Mesendoderm (in vitro differentiated cells): ENCODE measurements at places on chromosomes 4 and X.
A peak's percentile ranks its signal among the peaks of the same experiment; 100 is the strongest.

DNA sequence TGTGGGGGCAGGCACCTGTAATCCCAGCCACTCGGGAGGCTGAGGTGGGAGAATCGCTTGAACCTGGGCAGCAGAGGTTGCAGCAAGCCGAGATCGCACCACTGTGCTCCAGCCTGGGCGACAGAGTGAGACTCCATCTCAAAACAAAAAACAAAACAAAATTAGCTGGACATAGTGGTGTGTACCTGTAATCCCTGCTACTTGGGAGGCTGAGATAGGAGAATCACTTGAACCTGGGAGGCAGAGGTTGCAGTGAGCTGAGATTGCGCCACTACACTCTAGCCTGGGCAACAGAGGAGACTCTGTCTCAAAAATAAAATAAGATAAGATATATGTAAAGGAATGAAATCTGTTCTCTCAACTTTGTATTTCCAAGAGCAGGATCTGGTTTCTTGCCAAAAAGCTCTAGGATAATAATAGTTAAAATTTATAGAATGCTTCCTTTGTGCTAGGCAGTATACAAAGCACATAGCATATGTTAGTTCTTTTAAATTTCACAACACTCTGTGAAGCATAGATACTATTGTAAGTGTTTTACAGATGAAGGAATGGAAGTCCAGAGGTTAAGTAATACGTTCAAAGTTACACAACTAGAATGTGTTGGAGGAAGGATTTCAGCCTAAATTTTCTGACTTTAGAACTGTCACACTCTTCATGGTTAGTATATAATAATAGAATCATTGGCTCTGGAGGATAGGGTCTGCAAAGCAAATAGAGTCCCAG is 10.3 kb downstream of the MRPL1 start:
- no peak for DNase-seq

GRCh38 chrX:54865208-54865607 is 55.4 kb upstream of the TRO start:
- no peak for DNase-seq

GRCh38 chr4:94544811-94545210 is 93.1 kb downstream of the PDLIM5 start:
- DNase-seq = no peak

GRCh38 chrX:13487731-13488505 is 81.5 kb upstream of the EGFL6 start:
- peak; percentile 82 for DNase-seq

DNA sequence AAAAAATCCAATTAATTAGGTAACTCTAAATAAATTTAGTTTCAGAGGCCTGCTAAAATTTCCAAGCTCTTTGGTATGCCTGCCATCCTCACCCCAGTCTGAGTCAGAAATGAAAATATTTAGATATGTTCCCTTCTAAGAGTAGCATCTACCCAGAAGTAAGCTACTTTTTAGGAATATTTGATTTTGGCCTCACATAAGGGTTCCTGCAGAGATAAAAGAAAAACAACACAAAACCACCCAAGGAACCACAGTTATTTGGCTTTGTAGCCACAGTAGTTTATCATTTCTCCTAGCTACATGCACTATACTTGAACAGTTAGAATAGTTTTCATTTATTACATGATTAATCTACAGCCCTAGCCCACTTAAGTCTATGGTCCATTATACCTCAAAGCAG is 192.6 kb upstream of the FAM241A start:
- DNase-seq = no peak

DNA sequence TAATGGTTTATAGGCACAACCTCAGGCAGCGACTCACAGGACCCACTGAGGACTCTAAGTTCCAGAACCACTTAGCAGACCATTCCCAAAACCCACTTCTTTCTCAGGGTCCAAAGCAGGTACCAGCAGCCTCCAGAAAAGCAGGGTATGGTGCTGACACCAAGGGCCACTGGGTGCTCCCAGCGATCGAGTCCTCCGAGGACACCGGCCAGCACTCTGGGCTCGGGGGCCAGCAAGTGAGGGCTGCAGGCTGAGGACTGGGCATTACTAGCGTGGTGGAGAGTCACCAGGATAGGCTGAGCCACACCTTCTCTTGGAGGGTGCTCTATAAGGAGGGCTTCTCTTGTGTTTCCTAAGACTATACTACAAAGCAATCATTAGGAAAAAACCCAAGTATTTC is 19.3 kb downstream of the LETM1 start:
- DNase-seq = no peak

DNA sequence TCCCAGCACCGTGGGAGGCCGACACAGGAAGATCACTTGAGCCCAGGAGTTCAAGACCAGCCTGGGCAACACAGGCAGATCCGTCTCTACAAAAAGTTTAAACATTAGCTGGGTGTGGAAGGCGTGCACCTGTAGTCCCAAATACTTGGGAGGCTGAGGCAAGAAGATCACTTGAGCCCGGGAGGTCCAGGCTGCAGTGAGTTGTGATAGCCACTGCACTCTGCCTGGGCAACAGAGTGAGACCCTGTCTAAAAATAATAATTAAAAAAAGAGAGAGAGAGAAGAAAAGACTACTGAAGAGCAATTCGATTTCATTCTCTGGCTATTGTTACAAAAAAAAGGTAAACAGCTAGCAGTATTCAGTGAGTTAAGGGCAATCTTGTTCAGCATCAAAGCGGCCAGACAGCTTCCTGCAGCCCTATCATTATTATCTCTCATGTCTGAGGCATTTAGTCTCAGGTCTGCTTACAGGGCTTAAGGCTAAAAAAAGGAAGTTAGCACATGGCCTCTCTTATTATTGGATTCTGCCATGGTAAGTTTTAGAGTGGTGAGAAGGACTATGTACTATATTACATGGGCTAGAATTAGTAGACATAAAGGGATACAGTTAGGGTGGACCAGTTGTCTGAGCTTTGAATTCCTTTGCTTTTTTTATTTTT is 37.9 kb downstream of the ARHGEF6 start:
- peak; percentile 61 for DNase-seq

- DNase-seq = peak; percentile 83
Measured at GRCh38 chrX:2242326-2242725, 258.4 kb downstream of the DHRSX start.

- DNase-seq = peak; percentile 18
Measured at GRCh38 chr4:3368841-3369760, 72.7 kb upstream of the HGFAC start.

- DNase-seq = peak; percentile 24
Measured at GRCh38 chr4:180840142-180840541, 1403.1 kb upstream of the TENM3 start.

DNA sequence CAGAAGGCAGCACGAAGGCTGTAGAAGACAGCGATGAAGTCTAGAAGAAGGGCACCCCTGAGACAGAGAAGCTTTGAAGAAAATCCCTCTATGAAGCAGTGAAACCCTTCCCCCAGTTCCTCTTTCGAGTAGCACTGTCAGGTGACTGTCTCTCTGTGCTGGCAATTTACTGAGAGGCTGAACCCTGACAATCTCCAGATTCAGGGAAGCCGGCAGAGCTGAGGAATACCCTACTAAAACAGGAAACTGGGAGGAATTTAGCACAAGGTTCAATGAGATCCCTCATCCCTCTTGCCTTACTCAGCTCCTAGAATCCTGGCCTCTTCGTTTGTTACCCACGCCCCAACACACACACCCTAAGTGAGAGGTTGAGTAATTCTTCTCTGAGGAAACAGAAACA is 239.7 kb upstream of the NOCT start:
- peak; percentile 18 for DNase-seq

DNA sequence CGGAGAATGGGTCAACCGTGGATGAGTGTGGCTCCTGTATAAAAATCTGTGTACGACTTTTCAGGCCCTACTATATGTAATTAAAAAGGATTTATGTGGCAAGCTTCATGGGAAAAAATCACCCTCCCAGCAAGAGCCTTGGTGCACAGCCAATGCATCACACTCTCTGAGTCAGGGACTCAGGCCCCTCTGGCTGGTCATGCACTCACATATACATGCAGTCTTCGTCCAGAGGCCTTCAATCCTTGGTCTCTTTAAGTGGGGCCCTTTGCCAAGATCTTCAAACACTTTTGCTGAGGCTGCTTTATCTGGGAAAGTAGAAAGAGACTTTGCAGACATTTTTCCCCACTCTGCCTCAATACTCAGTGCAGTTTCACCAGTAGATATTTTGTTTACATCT is 311.4 kb upstream of the FSTL5 start:
- no peak for DNase-seq

DNA sequence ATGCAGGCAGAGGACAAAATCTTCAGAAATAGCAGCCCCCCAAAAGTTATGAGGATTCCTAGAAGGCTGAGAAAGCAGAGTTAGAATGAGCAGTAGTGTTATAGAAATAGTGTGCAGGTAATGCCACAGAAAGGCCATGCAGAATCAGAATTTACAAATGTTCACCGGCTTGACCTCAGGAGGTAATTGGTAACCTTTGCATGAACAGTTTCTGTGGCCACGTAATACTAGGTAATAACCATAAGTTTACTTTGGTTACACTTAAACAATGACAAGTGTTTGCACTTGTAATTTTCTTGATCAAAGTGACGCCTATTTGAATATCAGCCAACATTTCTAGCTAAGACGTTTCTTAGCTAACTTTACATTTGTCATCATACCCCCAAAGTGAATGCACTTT is 393.6 kb downstream of the GPAT3 start:
- DNase-seq = no peak

- DNase-seq = no peak
Measured at GRCh38 chrX:42247241-42247640, 323.9 kb upstream of the CASK start.

DNA sequence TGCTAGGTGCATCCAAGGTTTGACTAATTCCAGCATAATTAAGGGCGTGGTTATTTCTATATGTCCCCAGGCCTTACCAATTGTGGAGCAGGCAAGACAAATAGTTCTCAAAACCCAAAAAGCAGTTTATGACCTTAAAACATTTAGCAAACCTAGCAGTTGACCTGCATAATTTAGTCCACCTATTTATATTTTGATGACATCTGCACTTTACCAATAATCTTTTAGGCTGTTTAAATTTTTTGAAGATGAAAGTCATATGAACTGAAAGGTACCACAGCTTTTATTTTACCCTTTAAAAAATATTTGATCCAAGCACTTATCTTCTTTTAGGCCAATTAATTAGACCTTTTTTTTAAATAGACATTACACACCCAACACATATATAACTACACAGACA is 9.8 kb upstream of the ASIC5 start:
- no peak for DNase-seq

DNA sequence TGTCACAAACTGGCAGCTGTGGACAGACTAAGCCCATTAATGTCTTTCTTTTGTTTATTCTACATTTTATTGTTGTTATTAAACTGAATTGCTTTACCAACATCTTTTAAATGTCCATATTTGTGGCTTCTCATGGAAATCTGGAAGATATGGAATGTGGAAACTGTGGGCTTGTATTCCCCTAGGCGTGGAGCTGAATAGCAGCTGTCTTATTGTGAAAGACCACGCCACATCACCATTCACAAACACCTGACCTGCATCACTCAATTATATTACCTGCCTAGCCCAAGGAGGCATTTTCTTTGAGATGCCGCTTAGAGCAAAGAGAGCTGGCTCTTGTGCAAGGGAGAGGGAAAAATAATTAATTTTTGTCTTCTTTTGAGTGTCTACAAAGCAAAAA is 96.9 kb upstream of the GPRIN3 start:
- DNase-seq = no peak

GRCh38 chr4:110514889-110515479 is 39.0 kb downstream of the ENPEP start:
- peak; percentile 40 for DNase-seq

GRCh38 chr4:55617587-55618197 is 18.4 kb downstream of the NMU start:
- no peak for DNase-seq

DNA sequence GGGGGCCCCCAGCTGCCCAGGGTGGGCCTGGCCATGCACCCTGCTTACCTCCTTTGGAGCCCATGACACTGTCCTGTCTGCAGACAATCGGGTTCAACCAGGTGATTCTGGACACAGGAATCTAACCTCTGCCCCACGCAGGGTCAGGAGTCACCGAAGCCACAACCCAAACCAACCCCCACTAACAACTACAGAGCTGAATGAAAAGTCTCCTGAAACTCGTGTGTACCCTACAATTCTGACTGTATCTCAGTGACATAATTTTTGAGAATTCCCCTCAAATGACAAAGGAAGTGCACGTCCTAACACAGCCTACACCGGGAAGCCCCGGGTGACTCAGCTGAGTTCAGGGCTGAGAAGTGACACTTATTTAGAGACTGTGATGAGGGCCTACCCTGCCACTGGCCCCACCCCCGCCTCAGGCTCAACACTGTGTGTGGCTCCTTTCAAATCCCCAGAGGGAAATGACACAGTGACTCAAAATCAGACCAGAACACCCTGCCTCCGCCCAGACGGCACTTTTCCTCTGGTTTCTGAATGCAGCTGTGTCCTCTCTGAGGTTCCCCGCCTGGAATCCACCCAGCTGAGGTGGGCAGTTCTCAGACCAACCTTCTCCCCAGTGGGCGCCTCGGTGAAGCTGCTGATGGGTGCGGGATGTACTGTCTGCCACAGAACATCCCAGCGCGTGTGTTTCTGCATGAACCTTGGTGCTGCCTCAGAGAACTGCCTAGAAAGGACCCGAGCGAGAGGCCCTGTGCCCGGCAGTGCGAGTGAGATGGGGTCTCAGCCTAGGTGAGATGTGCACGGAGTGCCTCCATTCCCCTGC is 9.9 kb downstream of the TNIP2 start:
- DNase-seq = no peak

- peak; percentile 63 for DNase-seq
Measured at GRCh38 chrX:104370089-104370488, 115.4 kb upstream of the ESX1 start.

DNA sequence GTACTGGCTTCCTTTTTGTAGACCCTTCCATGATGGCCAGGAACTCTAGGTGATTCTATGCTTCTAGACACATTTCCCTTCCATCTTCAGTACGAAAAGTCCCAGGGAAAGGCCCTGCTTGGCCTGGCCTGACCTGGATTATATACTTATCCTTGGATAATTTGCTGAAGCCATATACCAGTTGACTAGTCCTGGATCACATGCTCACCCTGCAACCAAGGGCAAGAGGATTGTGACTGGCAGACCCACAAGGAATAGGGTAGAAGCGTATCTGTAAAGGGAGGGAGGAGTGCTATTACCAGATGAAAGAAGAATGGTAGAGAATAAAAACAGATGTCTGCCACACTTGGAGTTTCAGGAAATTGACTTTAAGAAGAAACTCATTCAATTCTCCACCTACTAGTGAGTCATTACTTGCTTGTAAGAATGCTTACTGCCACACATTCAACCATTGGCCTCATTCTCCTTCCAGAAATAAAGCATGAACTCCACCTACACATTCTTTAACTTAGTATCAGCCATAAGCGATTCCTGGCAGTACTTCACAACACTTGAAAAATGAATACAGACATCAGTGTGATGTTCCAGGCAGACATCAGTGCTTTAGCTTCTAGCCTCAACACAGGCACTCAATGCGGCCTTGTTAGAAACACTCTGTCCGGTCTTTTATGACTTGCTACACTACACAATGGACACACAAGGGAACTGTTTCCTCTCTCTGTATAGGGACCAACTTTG is 141.8 kb downstream of the CBR4 start:
- DNase-seq = no peak

DNA sequence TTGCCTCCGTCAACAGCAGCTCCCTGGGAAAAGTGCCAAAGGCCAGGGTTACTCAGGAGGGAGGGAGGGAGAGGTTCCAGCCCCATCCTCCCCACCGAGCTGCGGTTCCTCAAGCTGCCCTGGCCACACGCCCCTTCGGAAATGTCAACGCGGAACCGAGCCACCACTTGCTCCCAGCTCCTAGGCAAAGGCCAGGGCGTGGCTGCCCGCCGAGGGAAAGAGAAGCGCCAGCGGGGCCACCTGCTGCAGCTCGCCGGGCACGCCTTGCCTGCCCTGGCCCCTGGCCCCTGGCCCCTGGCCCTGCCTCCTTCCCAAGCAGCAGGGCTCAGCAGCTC is 15.3 kb downstream of the SLC6A8 start:
- DNase-seq = no peak

- DNase-seq = peak; percentile 80
Measured at GRCh38 chrX:130330706-130331105, 9.0 kb upstream of the SLC25A14 start.
